Stimulated activated CD4-positive, alpha-beta T cell treated with anti-CD3 and anti-CD28 coated beads, Interleukin-12 subunit alpha, Interleukin-12 subunit beta, amount 100 ng/mL, for 4 hours (primary cell): ENCODE measurements at places on chromosomes 11 and 22.
A peak's percentile ranks its signal among the peaks of the same experiment; 100 is the strongest.

DNA sequence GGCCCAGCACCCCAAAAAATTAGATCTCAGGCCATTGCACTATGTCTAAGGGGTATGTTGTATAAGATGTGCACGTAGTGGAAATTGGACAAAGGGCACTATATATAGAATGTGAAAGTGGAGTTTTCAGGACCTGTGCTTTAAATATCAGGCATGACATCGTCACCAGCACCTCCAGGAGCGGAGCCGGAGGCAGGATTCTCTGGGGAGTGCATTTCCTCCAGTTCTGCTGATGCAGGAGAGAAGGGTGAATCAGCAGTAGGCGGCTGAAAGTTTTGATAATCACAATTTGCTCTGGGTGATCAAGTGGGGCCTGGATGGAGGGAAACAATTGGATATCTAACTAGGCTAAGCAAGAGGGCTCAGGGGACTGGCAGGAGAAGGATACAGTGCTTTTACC, 69.1 kb upstream of the NTM start:
- no peak for DNase-seq

GRCh38 chr11:47981667-47982404, 1.5 kb downstream of the PTPRJ start:
- DNase-seq, result no peak

- DNase-seq, result no peak
Observed at GRCh38 chr11:12249590-12250260, 127.6 kb upstream of the PARVA start.

DNA sequence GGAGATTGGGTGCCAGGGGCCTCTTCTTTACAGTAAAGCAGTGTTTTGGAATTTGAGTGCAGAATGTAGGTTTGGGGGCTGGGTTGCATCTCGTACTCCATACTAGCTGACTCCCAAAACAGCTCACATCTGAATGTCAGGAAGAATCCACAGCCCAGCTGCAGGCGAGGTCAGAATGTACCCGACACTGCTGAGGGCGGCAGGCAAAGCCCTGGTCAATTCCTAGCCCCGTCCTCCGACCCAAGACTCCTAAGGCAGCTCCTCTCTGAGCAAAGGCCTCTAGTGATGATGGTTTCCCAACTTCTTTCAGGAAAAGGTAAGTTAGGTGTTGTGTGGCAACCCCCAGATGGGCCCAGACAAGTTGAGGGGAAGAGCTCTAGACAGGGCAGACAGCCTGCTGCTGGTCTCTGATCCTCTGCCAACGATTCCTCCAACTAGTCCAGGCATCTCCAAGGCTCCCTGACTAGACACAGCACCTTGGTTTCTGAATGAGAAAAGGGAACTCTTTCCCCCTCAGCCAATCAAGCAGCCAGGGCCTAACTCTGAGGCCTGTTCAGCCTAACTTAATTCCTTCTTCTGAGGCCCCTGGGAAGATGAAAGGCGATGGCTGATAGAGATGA, 8.6 kb downstream of the LARGE2 start:
- DNase-seq, result no peak

- no peak for DNase-seq
Observed at GRCh38 chr11:113113801-113114704, 152.8 kb downstream of the NCAM1 start.

DNA sequence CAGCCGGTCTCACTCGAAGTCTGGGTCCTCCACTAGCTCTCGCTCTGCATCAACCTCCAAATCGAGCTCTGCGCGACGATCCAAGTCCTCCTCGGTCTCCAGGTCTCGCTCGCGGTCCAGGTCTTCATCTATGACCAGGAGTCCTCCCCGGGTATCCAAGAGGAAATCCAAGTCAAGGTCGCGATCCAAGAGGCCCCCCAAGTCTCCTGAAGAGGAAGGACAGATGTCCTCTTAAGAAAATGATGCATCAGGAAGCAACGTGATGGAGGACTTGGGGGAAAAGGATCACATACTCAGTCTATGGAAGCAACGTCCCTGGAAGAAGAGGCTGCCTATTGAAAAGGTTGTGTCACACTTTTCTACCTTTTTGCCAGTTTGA, 1.1 kb downstream of the SRSF8 start:
- no peak for DNase-seq

- DNase-seq, result no peak
Observed at GRCh38 chr11:6642957-6643356, 12.7 kb downstream of the DCHS1 start.

DNA sequence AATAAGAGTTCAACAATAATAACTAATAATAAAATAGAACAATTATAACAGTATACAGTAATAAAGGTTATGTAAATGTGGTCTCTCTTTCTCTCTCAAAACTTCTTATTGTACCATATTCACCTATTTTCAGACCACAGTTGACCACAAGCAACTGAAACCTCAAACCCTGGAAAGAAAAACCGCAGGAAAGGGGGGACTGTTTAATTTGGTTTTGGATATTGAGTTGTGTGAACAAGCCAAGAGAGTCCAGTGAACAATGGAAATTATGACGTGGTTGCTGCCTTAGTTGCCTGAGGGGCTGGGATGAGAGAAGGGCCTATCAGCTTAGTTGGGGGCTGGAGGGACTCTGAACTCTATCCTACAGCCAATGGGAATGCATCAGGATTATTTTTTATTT, 178.7 kb upstream of the POU2AF2 start:
- no peak for DNase-seq

DNA sequence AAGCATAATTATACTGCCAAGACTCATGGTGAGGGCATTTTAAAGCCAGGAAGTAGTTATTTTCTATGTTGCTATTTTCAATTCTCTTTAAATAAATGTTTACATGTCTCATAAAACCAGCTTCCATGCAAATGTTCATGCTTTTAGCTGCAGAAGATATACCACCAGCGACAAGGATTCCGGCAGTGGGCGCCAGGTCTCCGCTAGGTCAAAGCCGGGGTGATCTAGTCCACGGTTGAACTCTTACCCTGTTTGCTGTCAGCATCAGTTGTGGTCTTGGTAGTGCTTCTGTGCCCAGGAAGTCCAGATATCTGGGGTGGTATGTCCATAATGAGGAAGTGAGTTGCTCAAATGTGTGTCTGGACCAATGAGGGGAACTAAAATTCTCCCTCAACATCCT, 265.7 kb downstream of the BRD1 start:
- DNase-seq, result no peak

GRCh38 chr22:43262990-43263644, 76.2 kb upstream of the TTLL12 start:
- DNase-seq, result peak; percentile 15

DNA sequence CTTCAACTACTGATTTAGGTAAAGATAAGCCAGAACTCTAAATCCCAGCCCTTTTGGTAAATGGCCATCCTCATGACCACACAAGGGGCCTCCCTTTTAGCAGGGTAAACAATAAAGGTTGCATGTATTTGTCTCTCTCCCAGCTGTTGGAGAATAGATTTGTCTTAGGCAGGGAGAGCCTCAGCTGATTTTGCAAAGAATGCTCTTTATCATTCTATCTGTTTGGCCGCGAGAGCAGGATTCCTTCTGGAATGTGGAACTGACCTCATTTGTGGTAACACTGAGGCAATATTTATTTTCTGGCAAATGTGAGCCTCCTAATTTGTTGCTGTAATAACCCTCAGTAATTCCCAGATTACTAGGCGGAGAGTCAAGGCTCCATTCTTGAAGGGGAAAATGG, 15.3 kb downstream of the PTS start:
- no peak for DNase-seq

GRCh38 chr22:37979782-37980181, 4.6 kb downstream of the SOX10 start:
- no peak for DNase-seq
